Left lung (tissue), 14 donors: ENCODE measurements at places on chromosomes 4 and X. TPM values are rescaled to one million over a fixed set of nuclear protein-coding genes. Genes with fewer than 3 reads are reported as not detected.

HAND2 gene
- total RNA-seq, result not detected

L1CAM gene
- total RNA-seq, result 0.86 TPM

SEPSECS gene
- total RNA-seq, result 9.1 TPM

IL2RG gene
- 36.0 TPM for total RNA-seq

LGI2 gene
- 4.8 TPM for total RNA-seq

DNA sequence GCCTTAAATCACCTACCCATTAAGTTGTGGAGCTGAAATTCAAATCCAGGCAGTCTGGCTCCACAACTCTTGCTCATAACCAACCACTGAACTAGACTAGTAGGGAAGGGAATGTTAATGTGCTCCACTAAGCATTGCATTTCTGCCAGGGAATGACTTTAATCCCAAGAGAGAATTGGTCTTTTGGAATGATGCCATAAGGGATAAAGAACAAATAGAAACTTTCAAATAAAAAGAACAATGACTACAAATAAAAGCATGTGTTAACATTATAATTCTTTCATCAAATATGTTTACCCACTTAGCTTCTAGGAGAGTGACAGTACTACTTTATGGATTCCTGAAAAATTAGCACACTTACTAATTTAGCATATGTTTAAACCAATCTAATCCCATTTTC, 905.9 kb downstream of the CENPC start:
- H3K27ac ChIP-seq, result no peak overlapping the region
- no peaks in the 10 kb centered on the region for H3K4me1 ChIP-seq
- H3K36me3 ChIP-seq, result no peaks in the 10 kb centered on the region
- no peaks in the 10 kb centered on the region for H3K27me3 ChIP-seq
- DNase-seq, result no peak

DNA sequence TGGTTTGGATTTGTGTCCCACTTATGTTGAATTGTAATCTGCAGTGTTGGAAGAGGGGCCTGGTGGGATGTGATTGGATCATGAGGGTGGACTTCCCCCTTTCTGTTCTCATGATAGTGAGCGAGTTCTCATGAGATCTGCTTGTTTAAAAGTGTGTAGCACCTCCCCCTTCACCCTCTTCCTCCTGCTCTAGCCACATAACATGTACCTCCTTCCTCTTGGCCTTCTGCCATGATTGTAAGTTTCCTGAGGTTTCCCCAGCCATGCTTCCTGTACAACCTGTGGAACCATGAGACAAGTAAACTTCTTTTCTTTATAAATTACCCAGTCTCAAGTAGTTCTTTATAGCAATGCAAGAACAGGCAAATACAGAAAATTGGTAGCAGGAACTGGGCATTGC, 138.7 kb downstream of the INPP4B start:
- no peak overlapping the region for H3K4me3 ChIP-seq
- H3K4me1 ChIP-seq, result no peaks in the 10 kb centered on the region
- no peak overlapping the region for H3K27ac ChIP-seq
- no peaks in the 10 kb centered on the region for H3K36me3 ChIP-seq
- no peaks in the 10 kb centered on the region for H3K27me3 ChIP-seq
